ENCODE measurements at places on chromosomes 5 and 9.

DNA sequence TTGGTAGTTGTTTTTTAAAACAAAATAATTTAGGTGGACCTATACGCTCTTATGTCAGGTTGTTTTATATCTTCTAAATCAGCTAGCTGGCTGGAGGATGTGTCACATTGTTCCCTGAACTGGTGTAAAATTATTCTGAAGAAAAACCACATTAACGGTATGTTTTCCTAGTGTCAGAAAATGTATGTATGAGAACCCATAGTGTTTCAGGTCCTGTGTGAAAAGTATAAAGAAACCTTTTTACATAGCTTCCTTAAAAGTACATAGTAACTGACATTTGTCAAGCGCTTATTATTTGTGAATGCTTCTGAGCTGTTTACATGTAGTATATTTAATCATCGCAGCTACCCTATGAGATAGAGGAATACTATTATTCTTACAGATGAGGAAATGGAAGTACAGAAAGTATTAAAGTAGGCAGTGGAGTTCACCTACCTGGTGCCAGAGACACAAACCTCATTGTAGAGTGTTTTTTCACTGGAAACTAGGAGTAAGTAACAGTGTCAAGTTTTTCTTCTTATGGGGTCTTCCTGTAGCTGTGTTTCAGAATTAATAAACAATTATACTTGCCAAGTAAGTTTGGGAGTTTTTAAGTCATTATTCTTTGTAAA is 10.4 kb upstream of the FAM120AOS start:
- no peak for DNase-seq

GRCh38 chr5:79771387-79771786 is 81.8 kb downstream of the CMYA5 start:
- DNase-seq = no peak

- no peak for DNase-seq
Observed at GRCh38 chr5:122967625-122968024, 68.9 kb downstream of the PPIC start.

- no peak for DNase-seq
Observed at GRCh38 chr5:107425541-107426031, 245.2 kb downstream of the EFNA5 start.

DNA sequence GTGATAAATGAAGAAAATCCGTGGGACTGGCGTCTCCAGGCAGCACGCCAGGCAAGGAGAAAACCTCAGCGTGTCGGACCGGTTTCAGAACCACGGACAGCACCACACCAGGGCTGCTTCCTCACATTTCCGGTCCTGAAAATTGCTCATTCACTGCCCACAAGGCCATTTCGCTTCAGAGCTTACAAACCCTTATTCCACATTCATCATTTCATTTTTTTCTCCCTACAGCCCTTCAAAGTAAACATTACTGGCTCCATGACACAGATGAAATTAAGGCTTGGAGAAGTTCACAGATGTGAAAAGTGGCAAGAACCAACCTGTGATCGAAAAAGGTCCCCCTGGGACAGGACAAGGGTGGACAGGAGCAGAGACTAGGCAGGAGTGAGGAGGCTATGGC is 1.5 kb upstream of the GPRIN1 start:
- peak; percentile 68 for DNase-seq

DNA sequence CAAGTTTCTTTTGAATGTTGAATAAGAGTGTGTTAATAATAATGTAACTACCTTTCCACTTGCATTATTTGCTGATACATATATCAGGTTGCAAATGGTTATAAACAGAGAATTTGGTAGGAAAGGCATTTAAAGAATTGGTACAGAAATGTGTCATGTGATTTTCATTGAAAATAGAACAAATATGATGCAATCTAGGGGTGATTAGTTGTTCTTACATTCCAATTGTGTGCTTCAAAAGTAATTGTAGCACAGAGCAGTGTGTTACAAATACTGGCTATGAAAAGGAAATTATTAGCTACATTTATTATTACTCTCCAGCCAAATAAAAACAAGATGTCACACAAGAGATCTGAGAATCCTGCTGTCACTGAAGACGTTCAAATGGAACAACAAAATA is 61.8 kb upstream of the PRDM9 start:
- DNase-seq = no peak

DNA sequence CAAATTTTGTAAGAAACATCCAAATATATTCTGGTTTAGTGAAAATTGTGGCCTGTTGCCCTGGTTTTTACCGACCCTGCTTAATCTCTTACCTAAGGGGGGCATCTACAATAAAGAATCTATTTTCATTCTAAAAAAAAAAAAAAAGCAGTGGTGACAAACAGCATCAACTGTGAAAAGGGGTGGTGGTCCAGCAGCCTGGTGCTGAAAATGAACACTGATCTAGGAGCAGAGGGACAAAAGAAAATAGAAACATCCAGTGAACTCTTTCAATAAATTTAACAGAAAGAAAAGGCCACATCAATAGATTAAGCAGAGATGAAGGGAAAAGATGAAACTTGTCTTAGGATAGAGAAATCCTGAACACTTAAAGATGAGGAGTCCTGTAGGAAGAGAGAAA is 348.7 kb upstream of the GRAMD2B start:
- DNase-seq = no peak

DNA sequence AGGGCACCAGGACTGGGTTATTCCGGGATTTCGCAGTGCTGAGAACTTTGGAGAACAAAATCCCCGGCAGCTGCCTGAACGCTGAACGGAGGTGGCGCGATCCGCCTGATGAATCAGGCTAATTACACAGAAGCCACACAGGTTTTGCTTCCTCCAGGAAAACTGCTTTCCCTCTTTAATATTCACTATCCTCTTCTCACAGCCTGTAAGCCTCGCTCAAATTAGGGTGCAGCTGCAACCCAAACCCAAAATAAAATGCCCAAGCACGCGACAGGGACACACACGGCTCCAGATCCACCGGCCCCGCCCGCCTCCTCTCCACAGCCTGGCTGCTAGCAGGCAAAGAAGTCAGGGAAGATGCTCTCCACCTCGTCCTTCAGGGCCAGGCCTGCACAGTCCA is 6.0 kb downstream of the SOHLH1 start:
- no peak for DNase-seq

DNA sequence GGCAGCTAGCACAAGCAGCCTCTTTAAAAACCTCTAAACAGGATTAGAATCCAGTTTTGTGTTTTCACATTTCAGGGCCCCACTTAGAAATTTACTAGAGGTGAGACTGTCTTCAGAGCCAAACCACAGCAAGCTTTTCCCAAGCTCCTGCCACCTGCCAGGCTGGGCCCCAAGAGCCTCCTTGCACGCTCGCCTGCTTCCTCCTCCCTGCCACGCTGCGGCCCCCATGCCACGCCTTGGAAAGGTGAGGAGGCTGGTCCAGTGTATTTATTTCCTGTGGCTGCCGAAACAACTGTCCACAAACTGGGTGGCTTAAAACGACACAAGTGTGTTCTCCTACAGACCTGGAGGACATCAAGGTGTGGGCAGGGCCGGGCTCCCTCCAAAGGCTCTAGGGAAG is 43.4 kb downstream of the NKX2-5 start:
- no peak for DNase-seq

- DNase-seq = no peak
Observed at GRCh38 chr5:116456036-116456435, 118.6 kb downstream of the SEMA6A start.

GRCh38 chr9:90552317-90552716 is 90.3 kb downstream of the DIRAS2 start:
- no peak for DNase-seq

DNA sequence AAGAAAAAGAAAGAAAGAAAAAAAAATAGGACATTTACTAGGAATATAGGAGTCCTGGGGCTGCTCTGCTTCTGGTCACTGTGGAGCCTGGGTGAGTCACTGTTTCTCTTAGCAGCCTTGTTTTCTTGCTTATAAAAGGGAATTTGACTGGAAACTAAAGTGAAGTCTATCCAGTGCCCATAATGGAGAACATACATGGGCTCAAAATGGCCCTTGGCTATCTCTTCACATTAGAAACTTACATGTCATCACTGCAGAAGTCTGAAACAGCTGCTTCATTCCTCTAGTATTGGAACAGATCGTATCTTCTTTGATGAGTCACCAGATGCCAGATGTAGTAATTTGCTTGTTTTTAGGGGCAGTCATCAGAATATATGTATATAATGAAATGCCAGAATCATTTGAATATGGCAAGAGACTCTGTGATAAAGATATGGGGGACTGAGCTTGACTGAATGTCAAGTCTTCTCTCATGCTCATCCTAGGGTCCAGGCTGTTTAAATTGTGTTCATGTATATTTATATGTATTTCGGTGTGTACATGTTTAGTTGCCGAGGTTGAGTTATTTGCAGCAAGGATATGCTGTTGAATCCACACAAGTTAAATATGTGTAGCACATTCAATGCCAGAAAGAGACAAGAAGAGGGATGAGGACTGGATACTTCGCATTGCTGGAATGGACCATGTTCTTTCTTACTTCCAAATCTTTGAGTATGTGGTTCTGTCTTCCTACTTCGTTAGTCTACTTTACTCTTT is 56.7 kb downstream of the SGCD start:
- no peak for DNase-seq

DNA sequence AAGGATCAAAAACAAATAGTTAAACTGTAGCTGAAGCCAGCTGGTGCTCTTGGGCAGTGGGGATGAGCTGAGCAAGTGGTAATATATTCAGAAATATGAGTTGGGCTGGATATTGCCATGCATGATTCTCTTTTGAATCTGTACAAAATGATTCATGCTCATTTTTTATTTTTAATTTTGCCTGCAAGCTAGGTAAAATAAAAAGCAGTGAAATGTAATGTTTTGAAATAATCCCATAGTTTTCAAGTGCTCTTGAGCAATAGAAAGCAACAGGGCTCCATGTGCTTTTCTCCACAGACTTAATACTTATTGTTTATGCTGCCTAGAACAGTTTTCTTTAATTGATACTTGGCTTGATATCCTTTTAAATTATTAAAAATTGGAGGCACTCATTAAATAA is 489.3 kb downstream of the TLE4 start:
- DNase-seq = no peak

DNA sequence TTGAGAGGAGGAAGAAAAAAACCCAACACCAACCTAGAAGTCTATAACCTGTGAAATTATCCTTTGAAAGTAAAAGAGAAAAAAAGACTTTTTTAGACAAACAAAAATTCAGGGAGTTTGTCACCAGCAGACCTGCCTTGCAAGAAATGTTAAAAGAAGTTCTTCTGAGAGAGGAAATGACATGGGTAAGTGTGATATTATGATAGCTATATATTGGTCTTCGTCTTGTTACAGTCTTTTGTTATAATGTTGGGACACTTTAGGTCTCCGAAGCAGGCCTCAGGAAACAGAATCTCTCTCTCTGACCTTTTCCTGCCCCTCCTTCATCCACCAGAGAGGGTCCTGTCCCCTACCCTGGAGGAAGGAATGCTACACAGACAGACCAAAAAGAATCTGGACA is 16.6 kb upstream of the MLANA start:
- no peak for DNase-seq

DNA sequence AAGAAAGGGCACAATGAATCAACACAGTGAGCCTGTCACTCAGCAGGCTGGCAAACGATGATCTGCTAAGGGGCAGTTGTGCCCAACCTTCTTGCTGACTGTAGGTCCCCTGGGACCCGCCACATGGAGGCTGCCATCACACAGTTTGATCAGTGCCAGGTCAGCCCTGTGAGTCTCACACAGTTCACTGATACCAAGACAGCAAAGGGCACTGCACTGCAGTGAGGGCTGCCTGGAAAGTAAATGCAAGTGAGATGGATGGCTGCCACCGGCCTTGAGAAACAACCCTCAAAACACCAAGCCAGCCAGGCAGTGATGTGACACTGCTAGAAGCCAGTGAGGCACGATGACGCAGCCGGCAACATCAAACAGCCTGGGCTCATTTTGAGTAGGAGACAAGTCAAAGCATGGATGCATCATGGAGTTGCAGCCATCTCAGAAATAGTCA is 30.3 kb downstream of the FOXD1 start:
- DNase-seq = no peak

- DNase-seq = no peak
Observed at GRCh38 chr5:98425640-98426039, 347.8 kb upstream of the RGMB start.

DNA sequence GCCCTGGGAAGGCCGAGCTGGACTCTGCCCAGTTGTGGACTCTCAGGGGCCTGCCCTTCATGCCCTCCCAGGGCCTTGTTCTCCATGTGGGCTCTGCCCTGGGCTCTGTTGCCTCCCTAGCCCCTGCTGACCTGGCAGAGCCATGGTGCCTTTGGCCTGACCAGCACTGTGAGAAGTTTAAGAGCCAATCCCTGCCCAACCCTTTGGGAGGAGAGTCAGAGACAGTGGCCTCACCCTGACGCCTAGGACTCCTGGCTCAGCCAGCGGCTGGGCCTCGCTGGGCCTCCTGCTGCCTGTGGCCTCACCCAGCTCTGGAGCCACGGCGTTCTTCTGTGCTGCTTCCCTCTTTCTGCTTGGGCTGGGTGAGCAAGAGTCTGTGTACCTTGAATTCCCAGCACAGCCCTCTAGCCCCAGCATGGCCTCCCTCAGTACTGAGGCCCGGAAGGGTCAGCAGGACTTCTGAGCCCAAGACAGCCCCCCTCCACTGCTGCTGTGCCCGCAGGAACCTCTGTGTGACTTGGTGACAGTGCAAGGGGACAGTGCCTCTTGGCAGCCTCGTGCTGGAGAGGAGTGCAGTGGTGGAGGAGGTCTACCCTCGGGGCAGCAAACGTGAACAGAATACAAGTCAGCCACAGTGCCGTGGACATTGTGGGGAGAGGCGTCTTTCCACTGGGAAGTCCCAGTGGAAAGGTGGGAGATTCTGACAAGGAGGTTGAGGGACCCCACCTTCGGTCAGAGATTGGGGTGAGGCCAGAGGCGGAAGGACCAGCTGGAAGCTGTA is 97.4 kb downstream of the CACNA1B start:
- no peak for DNase-seq

GRCh38 chr9:98229620-98230019 is 25.8 kb downstream of the TBC1D2 start:
- no peak for DNase-seq

DNA sequence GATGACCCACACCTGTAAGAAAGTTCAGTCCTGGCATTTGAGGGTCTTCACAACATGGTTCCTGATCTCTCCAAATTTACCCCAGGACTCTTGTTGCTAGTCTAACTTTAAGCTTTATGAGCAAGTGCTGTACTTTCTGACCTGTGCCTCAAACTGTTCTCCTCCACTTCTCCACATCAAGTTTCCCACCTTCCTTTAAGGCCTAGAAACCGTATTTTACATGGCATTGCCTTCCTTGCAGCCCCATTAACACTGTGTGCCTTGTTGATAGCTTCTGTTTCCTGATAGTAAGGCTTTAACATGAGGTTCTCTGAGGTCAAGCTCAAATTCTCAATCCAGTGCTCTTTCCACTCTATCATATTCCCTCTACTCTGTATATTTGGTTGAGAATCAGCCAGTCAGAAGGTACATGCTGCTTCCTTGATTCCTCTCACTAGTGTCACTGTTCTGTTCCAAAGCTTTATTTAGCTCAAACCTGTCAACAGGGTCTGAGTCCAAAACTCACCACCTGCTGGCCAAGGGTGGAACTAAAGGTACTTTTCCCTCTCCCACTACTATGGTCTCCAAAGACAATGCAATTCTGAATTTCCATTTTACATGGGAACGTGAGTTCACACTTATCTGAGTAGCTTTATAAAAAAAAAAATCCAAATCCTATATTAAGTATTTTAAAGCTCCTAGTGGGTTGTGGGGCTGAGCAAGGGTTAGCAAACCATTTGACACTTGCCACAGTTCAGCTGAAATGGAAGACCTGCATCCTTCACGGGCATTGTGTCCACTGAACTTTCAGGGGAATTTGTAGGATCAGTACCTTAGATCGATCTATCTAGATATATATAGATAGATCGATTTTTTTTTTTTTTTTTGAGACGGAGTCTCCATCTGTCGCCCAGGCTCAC is 21.1 kb downstream of the VCP start:
- DNase-seq = no peak

Data from activated CD8-positive, alpha-beta memory T cell treated with anti-CD3 and anti-CD28 coated beads for 24 hours (primary cell).